ENCODE measurements at places on chromosomes 5 and 9. TPM values are rescaled to one million over a fixed set of nuclear protein-coding genes. Genes with fewer than 3 reads are reported as not detected.

DNA sequence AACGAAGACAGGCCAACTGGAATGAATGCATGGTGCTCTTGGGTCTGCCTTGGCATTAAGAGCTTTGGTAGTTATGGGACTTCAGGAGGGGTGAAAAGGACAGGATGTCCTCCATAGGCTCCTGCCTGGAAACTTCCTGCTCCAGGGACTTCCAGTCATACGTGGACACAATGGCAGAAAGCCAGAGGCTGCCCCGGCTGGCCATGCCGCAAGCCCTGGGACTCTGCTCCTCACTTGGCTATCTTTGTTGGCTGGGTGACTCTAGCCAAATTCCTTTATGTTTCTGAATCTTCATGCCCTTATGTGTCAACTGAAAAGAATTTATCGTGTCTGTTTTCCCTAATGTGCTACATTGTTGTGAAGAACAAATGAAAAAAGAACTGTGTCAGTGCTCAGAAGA is 136.9 kb downstream of the SIL1 start:
- H3K27ac ChIP-seq: no peak overlapping the region
- H3K36me3 ChIP-seq: no peaks in the 10 kb centered on the region
- no peak for DNase-seq
- no peak overlapping the region for H3K4me3 ChIP-seq
- no peaks in the 10 kb centered on the region for H3K27me3 ChIP-seq

DNA sequence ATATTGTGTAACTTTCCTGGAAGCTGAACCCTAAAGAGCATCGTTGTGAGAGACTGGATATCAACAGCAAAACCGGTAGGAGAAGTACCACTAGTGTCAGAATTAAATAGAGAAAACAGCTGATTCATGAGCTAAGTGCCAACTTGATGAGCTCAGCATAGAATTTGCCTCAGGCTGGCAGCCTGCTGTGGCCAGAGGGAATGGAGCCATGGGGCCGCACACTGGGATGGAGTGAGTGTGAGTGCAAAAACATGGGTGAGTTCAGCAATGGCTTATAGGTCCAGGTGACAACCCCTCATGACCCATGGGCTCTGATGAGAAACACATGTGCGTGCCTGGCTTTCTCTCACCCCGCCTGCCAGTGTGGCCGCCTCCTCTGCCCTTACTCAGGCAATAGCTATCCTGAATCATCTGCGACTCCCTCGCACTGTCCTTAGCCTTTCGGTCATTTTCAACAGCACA is 25.4 kb downstream of the ADAMTS16 start:
- no peaks in the 10 kb centered on the region for H3K4me1 ChIP-seq
- H3K4me3 ChIP-seq: no peak overlapping the region
- no peaks in the 10 kb centered on the region for H3K27me3 ChIP-seq
- DNase-seq: no peak
- H3K27ac ChIP-seq: no peak overlapping the region

- no peak overlapping the region for H3K27ac ChIP-seq
- no peak for DNase-seq
- H3K4me1 ChIP-seq: no peaks in the 10 kb centered on the region
- no peak overlapping the region for H3K4me3 ChIP-seq
Measured at GRCh38 chr5:137688210-137688840, 47.6 kb downstream of the KLHL3 start.

DNA sequence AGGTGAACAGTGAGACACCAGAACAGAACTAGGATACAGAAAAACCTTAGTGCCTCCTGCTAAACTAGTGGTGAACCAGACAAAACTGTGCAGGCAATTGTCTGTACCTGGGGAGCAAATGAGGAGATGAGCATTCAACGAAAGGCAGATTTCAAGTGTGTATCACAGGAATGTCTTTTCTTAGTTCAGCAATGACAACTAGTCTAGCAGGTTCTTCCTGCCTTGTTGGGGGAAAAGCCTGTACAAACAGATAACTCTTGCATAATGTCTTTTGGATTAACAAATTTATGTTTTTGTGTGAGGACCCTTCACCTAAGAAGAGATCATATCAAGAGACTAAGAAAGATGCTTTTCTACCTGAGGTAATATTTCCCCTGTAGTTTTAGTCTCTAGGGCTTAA is 21.8 kb upstream of the DENND4C start:
- H3K4me1 ChIP-seq: no peaks in the 10 kb centered on the region
- no peaks in the 10 kb centered on the region for H3K27me3 ChIP-seq
- no peak overlapping the region for H3K27ac ChIP-seq
- no peak for DNase-seq
- H3K4me3 ChIP-seq: no peak overlapping the region
- H3K36me3 ChIP-seq: no peaks in the 10 kb centered on the region

DNA sequence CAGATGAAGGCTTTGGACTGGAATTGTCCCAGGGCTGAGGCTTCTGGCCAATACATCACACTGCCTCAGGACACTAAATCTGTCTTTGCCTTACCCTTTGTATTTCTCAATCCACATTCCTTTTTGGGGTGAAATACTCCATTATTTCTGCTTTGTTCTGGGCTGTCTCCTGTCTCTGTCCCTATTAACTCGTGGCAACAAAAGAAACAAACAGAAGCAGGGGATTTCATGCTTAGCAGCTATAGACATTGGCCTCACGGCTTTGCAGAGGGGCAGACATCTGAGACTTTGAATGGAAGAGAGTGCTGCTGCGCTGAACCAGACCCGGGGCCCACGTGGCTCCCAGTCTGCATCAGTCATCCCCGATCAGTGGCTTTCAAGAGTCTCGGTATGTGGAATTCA is 129.7 kb downstream of the ARL15 start:
- DNase-seq: no peak
- H3K27me3 ChIP-seq: no peaks in the 10 kb centered on the region
- no peak overlapping the region for H3K27ac ChIP-seq
- H3K36me3 ChIP-seq: no peaks in the 10 kb centered on the region
- no peak overlapping the region for H3K4me3 ChIP-seq
- H3K4me1 ChIP-seq: no peaks in the 10 kb centered on the region

DNA sequence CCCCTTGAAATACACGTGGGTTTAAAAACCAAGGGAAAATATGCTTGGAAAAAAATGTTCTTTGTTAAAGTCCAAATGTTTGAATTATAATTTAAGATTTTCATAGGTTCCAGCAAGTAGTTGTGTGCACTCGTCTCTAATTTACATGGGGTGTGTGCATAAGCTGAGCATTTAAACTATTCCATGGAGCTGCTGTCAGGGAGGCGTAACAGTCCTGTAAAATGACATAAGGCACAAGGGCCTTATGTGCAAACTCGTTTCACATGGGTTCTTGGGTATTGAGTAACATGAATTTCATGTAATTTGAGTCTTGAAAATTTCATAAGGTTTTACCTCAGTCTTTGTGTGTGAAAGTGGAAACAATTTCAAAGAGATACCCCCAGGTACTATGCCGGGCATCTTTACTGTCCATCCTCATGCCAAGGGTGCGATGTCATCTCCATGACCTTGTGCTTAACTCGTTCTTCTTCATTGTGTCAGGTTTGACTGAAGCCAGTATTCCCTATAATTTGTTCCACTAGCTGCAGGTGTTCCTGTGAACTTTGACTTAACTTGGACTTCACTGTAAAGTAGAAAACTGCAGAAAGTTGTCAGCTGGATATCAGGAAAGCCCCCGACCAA is 359.3 kb downstream of the SH3GL2 start:
- H3K27me3 ChIP-seq: no peaks in the 10 kb centered on the region
- H3K4me3 ChIP-seq: no peak overlapping the region
- no peak for DNase-seq

DNA sequence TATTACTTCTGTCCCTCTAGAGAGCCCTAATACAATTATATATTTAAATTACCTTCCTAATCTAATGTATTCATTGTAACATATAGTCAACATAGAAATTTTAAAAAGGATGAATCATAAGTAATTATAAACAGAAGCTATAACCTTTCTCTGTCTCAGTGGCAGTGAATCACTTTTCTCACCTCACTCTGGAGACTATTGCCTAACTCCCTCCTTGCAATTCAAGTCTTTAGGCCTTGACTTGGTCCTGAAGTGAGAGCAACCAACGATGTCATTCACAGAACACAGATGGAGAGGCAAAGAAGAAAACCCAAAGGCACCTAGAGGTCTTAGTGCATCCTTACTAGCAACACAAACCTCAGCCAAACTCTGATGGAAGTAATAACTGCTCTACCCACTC is 133.3 kb upstream of the DPYSL3 start:
- no peaks in the 10 kb centered on the region for H3K27me3 ChIP-seq
- H3K27ac ChIP-seq: no peak overlapping the region
- DNase-seq: no peak
- H3K36me3 ChIP-seq: peaks cover 32% of the 10 kb centered on the region
- H3K4me3 ChIP-seq: no peak overlapping the region

- no peak overlapping the region for H3K27ac ChIP-seq
- no peaks in the 10 kb centered on the region for H3K36me3 ChIP-seq
- H3K27me3 ChIP-seq: no peaks in the 10 kb centered on the region
- H3K4me3 ChIP-seq: no peak overlapping the region
Measured at GRCh38 chr9:107872457-107873192, 383.1 kb upstream of the KLF4 start.

- H3K4me3 ChIP-seq: no peak overlapping the region
- H3K4me1 ChIP-seq: no peaks in the 10 kb centered on the region
- DNase-seq: no peak
- H3K27me3 ChIP-seq: no peaks in the 10 kb centered on the region
Measured at GRCh38 chr9:91572044-91572443, 148.4 kb upstream of the NFIL3 start.

- H3K4me3 ChIP-seq: no peak overlapping the region
- no peaks in the 10 kb centered on the region for H3K36me3 ChIP-seq
- no peak overlapping the region for H3K27ac ChIP-seq
Measured at GRCh38 chr5:164148292-164148691, 642.9 kb downstream of the MAT2B start.

DNA sequence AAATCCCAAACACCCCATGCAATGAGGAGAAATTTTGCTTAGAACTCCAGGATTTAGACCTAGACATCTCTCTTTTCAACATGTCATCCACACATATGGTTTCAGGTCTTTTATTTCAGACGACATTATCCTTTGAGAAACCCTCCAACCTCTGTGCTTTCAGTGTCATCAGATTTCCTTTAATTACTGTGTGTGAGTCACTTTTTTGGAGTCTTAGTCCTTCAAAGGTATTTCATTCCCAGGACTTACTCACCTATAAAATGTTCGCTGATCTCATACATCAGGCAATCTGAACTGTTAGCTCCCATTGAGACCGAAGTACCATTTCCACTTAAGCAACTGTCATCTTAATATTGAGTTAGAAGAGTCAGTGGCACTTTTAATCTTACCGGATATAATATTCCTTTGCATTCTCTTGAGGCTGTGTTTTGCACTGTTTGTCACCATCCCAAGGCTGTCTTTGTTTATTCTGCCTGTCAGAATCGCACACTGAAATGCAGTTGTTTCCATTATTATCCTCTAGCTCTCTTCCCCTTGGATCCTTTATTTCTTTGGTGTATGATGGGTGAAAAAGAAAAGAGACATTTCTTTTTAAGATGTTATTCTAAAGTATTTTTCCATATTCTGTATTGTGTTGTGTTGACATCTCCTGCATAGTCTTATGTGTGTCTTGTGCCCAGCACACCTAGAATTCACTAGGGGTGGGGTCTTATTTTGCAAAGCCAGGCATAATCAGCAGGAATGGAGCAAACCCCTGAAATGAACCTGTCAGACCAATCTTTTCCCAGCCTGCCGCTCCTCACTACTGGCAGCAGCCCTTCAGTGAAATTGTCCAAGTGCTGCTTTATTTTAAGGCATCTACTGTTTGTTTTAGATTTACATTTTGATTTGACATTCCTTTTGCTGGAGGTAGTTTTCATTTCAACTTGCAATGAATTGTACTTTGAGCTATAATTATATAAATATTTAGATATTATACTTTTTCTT is 155.4 kb downstream of the PAM start:
- no peaks in the 10 kb centered on the region for H3K27me3 ChIP-seq
- no peak overlapping the region for H3K27ac ChIP-seq
- H3K36me3 ChIP-seq: no peaks in the 10 kb centered on the region
- H3K4me1 ChIP-seq: no peaks in the 10 kb centered on the region
- H3K4me3 ChIP-seq: no peak overlapping the region

DNA sequence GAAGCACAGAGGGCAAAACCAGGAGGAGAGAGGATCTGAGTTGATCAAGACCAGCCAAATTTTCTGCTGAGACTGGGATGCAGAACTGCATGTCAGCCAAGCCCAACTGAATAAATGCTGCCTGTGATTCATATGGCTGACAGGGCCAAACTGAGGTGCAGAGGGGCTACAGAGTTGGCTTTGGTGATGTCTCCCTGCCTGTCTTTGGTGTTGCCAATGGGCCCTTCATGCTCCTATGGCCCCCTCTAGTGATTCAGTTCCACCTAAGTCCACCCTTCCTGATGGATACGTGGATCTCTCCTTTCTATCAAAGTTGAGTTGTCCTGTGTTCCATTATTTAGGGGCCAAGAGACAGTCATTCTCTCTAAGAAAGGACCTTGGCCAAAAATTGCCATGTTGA is 163.6 kb upstream of the TLE4 start:
- H3K4me1 ChIP-seq: no peaks in the 10 kb centered on the region
- H3K36me3 ChIP-seq: no peaks in the 10 kb centered on the region
- no peak overlapping the region for H3K4me3 ChIP-seq
- no peaks in the 10 kb centered on the region for H3K27me3 ChIP-seq

DNA sequence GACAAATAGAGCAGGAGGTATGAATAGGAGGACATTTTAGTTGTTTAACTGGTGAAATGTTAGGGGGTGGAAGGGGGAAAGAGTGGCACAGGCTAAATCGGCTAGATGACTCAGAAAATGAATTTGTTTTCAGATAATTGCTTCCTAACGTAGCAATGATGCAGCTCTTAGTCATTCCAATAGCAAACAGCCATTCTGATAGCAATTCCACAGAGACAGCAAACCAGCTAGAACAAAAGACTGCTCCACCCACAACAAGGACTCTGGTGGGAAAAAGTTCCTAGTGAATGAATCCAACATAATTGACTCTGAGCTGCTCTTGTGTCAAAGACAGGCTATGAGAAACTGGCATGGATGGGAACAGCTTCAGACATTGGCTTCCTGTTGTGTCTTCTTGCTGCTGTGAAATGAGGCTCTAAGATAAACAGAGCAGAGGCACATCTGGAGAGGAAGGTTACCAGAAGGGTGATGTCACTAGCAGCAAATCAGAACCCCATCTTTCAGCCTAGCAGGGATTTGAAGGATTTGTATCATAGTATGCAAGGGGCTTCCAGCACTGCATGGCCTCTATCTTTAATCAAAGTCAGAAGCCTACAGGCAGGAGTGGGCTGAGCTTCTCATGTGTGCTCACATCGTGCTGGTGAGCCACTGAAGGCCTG is 28.1 kb upstream of the F2RL1 start:
- H3K36me3 ChIP-seq: no peaks in the 10 kb centered on the region
- no peak for DNase-seq
- no peaks in the 10 kb centered on the region for H3K4me1 ChIP-seq
- no peak overlapping the region for H3K4me3 ChIP-seq
- H3K27me3 ChIP-seq: no peaks in the 10 kb centered on the region
- H3K27ac ChIP-seq: peak overlapping the region; percentile 42

The KIF24 gene
- total RNA-seq: 4.5 TPM

The NMUR2 gene
- total RNA-seq: 0.05 TPM

The BHMT2 gene
- 0.05 TPM for total RNA-seq

The CYLC2 gene
- not detected for total RNA-seq

The PARP8 gene
- total RNA-seq: 18.7 TPM

The RASEF gene
- 3.9 TPM for total RNA-seq

The RFK gene
- total RNA-seq: 17.0 TPM

The FGD3 gene
- total RNA-seq: 35.7 TPM

The CD180 gene
- total RNA-seq: 1.3 TPM

The GNA14 gene
- total RNA-seq: 0.47 TPM

The CORO2A gene
- total RNA-seq: 5.1 TPM

The FOXD4L5 gene
- 0.09 TPM for total RNA-seq

The ANKRD18B gene
- total RNA-seq: 1.0 TPM

The PTRH1 gene
- total RNA-seq: 16.3 TPM

Data from thymus (tissue), 14 donors.